ENCODE measurements at places on chromosomes 5 and 9.
A peak's percentile ranks its signal among the peaks of the same experiment; 100 is the strongest.

- no peak for DNase-seq
These were observed 71.3 kb downstream of the COL5A1 start for GRCh38 chr9:134712926-134713325.

DNA sequence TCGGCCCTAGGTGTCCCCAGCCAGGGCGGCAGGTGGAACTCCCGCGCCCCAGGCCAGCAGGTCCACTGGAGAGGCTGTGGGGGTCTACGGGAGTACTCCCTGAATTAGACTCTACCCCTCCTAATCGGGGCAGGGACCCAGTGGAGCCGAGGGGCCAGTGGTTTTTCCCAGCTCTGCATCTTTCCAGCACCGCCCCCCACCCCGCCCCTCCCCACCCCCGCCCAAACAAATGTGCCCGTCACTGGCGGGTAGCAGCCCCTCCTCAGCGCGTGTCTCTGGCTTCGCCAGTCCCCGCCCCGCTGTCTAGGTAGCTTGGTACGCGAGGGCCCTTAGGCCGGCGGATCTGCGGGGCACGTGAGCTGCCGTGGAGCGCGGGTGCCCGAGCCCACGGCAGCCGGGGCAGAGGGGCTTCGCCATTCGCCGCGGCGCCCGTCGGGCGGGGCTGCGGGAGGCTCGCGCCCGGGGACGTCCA is 7.0 kb downstream of the UNC5A start:
- DNase-seq, result no peak

GRCh38 chr9:5665059-5665458 is 36.2 kb downstream of the RIC1 start:
- DNase-seq, result no peak

- no peak for DNase-seq
These were observed 15.0 kb upstream of the PFDN1 start for GRCh38 chr5:140317859-140318258.

DNA sequence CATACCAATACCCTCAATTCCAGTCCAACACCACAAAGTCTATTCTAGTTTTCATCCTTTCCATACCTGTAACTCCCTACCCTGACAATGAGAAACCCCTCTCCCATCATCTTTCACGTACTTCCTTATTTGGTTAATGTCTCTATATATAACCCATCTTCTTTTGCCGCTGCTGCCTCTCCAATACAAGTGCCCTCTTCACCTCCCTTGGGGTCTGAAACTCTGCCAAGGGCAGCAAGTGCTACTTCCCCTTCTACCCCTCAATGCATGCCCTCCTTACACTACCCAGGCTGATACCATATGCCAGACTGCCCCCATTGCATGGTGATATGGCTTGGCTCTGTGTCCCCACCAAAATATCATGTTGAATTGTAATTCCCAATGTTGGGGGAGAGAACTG is 24.4 kb upstream of the SMIM15 start:
- DNase-seq, result no peak

GRCh38 chr9:125409637-125410521 is 148.3 kb downstream of the GAPVD1 start:
- peak; percentile 54 for DNase-seq

GRCh38 chr5:39801306-39801705 is 376.5 kb upstream of the DAB2 start:
- no peak for DNase-seq

- no peak for DNase-seq
These were observed 46.6 kb downstream of the SLC12A7 start for GRCh38 chr5:1065143-1065750.

DNA sequence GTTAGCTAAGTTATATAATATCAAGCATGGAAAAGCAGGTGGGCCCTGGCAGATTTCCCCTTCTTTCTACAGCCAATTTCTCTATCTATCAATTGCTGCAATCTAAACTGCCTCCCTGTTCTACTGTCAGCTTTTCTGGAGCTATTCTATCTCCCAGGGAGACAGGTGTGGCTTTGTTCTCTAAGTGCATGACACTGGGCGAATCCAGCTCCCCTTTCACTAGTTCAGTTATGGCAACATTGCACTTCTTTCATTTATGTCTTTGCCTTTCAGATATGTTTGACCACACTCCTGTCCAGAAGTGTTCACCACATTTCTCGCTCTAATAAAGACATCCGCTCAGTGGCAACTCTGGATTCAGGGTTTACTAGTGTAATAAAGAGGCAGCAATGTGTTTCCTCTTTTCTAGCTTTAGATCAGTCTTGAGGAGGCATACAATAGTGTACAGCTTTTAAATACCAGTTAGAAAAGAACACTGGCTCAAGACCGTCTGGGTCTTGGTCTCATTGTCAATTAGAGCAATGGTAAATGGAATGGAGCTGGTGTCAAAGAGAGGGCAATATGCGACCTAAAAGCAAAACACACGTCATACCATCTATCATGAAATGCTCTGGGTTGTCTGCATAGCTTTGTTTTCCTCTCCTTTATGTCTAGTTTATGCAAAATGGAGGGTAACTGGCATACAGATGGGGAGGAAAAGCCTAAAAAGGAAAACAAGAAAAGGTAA is 197.0 kb downstream of the SLF1 start:
- no peak for DNase-seq
